RPMI7951 (cell line): ENCODE measurements at places on chromosomes 16 and 17. TPM values are rescaled to one million over a fixed set of nuclear protein-coding genes. Genes with fewer than 3 reads are reported as not detected.

DNA sequence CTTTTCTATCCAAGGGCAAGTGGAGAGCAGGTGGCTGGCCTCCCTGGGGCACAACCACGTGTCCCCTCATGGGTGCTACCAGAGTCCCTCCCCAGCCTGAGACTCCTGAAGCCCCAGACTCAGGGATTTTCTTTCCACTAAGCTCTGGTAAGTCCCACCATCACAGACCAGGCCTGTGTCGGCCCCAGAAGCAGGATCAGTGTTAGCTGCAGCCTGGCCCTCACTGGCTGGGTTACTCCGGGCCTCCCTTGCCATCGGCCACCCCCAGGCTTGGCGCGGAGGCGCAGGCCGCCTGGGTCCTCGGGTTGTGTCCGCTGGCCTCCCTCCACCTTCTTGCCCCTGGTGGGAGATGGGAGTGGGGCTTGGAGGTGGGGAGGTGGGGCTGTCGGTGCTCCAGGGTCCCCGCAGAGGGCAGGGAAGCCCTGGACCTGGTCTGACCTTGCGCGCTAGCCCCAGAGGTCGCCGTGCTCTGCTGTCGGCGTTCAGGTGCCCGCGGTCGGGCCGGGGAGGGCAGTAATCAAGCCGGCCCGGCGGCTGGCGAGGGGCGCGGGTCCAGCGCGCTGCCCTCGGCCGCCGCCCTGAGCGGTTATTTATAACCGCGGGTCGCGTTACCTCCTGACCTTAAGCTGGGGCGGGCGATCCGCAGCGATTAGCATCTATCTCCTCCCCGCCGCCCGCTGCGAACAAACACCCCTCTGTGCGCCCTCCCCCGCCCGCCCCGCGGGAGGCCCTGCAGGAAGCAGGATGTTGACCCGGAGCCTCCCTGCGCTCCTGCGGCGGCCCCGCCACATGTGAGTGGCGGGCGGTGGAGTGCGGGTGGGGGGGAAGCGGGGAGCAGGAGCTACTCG lies 78.1 kb upstream of the TOB1 start:
- DNase-seq, result peak; percentile 77

- DNase-seq, result peak; percentile 66
Observed at GRCh38 chr17:42312285-42313130, 24.2 kb downstream of the STAT5A start.

GRCh38 chr17:6567528-6568183 lies 11.3 kb upstream of the PITPNM3 start:
- no peak for DNase-seq

E4F1 gene
- 10.5 and 14.0 TPM in 2 replicates for total RNA-seq

RPS6KB1 gene
- 12.4 and 17.4 TPM in 2 replicates for total RNA-seq

SLC16A6 gene
- total RNA-seq, result 4.4 and 4.8 TPM in 2 replicates

BICDL2 gene
- total RNA-seq, result 0.36 and 0.68 TPM in 2 replicates
